ENCODE measurements at places on chromosomes 3 and 15. TPM values are rescaled to one million over a fixed set of nuclear protein-coding genes. Genes with fewer than 3 reads are reported as not detected.

- DNase-seq, result no peak
Measured at GRCh38 chr3:2543247-2543646, 444.6 kb downstream of the CNTN4 start.

Gene REC114
- total RNA-seq, result not detected

DNA sequence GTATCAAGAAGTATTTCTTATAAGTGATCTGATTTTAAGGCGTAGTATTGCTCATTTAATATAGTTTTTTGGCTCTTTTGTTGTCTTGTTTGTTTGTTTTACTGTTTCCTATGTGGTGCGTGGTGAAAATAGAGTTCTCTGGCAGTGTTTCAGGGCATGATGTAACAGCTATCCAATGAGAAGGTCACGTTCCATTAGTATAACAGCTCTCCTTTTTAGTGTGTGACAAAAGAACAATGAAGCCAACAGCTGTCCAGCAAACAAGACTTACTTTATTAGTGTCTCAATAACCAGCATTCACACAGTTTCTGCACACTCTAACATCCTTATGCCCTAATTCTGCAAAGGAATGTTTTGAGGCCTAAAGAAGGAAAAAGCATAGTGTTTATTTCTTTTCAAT is 127.9 kb downstream of the SLC25A26 start:
- DNase-seq, result no peak

DNA sequence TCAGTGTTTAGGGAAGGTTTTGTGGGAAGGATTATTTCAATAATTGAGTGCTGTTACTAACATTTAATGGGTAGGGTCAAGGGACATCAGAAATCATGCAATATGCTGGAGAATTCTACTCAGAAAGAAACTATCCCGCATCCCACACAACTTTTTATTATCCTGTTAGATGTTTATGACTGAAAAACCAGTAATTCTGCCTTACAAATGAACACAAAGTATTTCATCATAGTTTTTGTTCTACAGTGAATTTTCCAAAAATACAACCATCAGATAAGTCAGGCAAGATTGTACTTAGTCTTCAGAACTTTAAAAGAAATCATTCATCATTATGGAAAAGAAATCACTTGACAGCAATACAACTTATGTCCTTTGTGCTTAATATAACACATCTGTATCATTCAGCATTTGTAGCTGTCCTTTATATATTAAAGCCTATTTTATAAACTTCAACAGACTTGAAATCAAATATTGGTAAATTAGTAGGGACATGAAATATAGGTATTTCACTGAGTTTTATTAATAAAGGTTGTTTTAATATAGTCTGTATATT is 61.9 kb downstream of the TRPM7 start:
- DNase-seq, result no peak

Gene CCR5
- total RNA-seq, result not detected

Gene TMEM108
- total RNA-seq, result not detected

- no peak for DNase-seq
Measured at GRCh38 chr3:21839592-21839991, 88.6 kb upstream of the ZNF385D start.

Gene ACP3
- total RNA-seq, result not detected

DNA sequence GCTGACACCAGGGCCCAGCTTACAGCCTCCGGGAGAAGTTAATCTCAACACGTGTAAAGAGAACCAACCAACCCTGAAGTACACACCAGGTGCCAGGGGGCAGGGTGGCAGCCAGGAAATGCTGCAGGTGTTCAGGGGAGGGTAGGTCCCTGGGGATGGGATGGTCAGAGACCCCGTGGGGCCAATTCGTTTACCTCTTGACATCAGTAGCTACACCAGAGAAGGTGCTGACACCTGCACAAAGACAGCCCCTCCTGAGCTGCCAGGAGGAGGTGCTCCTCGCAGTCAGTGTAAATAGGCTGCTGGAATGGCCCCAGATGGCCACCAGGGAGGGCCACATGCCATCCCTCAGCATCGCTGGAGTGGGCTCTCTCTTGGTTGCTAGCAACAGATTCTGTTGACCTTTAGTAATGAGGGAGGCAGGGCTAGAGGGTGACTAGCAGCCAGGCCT is 52.8 kb downstream of the CORO2B start:
- no peak for DNase-seq

- DNase-seq, result no peak
Measured at GRCh38 chr3:188631291-188632010, 477.5 kb downstream of the LPP start.

Gene ADAMTS7
- total RNA-seq, result 1.4 TPM

DNA sequence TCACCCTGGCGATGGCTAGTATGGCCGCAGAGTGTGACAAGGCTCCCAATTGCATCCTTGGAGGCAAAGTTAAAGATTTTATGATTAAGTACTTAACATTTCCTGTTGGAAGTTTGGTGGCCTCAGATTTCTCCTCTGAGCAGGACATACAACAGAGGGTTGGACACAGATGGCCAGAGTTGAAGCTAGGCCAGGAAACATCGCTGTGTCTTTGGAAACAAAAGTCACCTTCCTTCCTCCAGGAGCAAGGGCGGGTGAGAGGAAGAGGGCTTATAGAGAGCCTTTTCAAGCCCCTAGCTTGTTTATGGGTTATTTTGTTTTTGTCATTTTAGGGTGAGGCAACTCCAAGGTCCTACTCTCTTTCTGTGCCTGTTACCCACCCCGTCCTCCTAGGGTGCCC is 24.2 kb downstream of the SLC6A1 start:
- no peak for DNase-seq

Data from activated naive CD4-positive, alpha-beta T cell treated with anti-CD3 and anti-CD28 coated beads, Interleukin-2, amount 50 U/mL, for 72 hours (primary cell).